ENCODE measurements at places on chromosomes 11 and 22. TPM values are rescaled to one million over a fixed set of nuclear protein-coding genes. Genes with fewer than 3 reads are reported as not detected.

Gene PANX2
- polyA plus RNA-seq, result 0.27 TPM

- DNase-seq, result peak; percentile 43
These were observed at the start of gene TPH1 for GRCh38 chr11:18046116-18046777. TPH1 (minus strand) TSS chr11:18046269; CDS start chr11:18040762, 5,507 bp downstream.

GRCh38 chr11:134662629-134663360 is 250.8 kb upstream of the B3GAT1 start:
- no peak for DNase-seq

- peak; percentile 45 for DNase-seq
These were observed 84.5 kb downstream of the ISX start for GRCh38 chr22:35150183-35151107.

- DNase-seq, result no peak
These were observed 20.5 kb downstream of the SCUBE2 start for GRCh38 chr11:9070749-9071491.

Gene OR2AG2
- not detected for polyA plus RNA-seq

DNA sequence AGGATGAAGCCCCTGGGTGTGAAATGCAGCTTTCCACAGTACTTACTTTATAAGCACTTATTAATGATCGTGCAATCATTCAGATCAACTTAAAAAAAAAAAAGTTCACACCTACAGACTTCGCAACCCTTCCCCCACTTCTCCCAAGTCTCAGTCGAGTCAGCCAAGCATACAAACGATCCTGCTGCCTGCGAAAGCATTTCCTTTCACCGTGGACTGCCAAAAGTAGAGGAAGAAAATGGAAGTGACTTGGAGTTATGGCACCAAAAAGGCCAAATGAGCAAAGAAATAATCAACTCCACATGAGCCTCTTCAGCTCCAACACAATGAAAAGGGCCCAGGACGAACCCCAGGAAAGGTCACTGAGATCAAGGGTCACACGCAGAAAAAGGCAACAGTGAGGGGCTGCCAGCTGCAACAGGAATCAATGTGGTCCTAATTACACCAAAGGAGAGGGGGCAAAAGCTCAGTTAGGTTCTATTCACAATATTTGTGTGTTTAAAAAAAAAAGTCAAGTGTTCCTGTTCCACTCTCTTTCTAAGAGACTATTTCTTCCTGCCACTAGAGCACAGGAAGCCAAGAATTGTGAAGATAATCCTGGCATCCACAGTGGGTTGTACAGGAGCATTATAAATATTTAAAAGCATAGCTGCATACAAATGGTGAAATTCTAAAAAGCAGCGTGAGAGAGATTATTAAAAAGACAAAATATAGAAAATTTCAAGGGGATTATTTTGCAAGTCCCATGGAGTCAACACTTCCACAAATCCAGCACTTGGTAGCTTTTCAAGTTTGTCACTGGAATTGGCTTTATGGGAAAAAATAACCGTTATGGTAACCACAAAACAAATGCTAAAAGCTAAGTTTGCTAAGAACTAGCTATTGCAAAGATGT is 28.4 kb downstream of the CDON start:
- no peak for DNase-seq

GRCh38 chr11:96054870-96055705 is 131.2 kb upstream of the MTMR2 start:
- no peak for DNase-seq

Gene TMEM132A
- 2.9 TPM for polyA plus RNA-seq

DNA sequence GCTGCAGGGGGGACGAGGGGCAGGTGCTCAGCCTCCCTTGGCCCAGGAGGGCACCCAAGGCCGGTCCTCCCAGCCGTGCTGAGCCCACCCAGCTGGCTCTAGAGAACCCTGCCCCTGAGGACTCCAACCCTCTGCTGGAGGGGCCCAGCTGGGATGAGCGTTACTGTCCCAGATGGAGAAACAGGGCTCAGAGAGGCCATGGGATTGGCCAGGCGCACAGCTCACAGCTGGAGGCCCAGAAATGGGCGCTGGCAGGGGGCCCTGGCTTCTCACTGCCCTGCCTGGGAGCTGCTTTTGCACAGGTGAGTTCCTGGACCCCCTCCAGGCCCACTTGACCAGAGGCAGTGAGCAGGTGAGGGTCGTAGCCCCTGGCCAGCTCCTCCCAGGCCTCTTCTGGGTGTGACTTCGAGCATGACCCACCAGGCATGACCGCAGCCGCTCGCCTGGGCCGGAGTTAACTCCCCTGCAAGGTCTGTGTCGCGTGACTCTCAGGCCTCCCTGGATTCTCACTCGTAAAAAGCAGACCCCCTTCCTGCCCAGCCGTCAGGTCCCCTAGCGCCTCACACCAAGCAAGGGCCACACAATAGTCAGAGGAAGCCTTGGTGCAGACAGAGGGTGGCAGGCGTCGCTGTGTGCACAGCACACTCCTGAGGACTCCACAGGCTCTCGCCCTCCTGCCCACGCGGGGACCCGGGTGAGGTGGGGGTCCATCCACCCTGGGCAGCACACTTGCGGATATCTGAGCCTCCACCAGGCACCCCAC is 19.7 kb upstream of the IL17REL start:
- no peak for DNase-seq

Gene WBP2NL
- 1.2 TPM for polyA plus RNA-seq

Gene PVALB
- 0.47 TPM for polyA plus RNA-seq

GRCh38 chr22:43993072-43993760 is 30.9 kb upstream of the PARVB start:
- peak; percentile 51 for DNase-seq

Gene NPAS4
- polyA plus RNA-seq, result 0.11 TPM

DNA sequence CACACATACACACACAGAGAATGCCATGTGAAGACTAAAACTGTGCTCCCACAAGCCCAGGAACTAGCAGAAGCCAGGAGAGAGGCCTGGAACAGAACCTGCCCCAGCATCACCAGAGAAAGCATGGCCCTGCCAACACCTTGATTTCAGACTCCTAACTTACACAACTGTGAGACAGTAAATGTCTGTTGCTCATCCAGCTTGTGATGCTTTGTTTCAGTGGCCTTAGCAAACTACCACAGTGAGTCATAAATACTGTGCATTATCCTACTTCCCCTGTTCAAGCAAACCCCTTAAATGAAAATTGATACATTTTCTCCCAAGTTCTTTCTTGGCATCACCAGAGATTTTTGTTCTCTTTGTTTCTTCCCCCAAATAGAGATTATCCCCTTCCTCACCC is 1539.4 kb upstream of the TENM4 start:
- no peak for DNase-seq

Gene MED19
- polyA plus RNA-seq, result 19.8 TPM

DNA sequence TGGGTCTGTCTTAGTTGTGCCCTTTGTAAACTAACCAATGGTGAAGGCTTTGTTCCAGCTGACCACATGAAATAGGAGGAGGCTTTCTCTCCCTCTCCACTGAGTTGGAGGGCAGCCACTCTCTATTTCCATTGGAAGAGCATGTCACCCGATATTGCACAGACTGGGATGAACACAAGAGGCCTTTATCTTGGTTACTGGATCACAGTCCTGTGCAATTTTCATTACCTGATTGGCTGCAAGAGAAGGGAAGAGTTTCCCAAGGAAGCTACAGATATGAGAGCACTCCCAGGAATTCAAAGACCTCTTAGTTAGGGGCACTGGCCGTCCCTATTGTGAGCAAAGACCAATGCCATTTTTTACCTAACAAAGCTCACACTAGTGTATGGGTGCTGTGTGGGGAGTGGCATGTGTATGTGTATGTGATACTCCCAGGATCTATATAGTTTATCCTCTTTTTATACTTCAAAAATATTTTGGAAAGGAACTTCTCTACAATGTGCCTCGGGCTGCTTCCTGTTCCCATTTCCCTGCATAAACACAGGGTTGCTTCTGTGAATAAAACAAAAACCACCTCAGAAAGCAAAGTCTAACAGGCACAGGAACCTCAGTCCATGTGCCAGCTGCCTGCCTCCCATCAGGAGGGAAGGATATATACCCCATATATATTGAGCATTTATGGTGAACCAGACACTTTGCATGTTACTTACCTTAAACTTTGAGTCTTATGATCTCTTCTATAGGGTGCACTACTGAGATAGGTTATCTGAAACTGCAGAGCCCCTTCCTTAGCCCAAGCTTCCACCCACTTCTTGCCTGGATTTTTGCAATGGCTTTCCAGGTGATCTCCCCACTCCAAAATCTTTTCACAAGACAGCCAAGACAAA is 126.5 kb downstream of the RASSF10 start:
- no peak for DNase-seq

Gene FSHB
- polyA plus RNA-seq, result not detected

Gene BLID
- polyA plus RNA-seq, result 0.32 TPM

DNA sequence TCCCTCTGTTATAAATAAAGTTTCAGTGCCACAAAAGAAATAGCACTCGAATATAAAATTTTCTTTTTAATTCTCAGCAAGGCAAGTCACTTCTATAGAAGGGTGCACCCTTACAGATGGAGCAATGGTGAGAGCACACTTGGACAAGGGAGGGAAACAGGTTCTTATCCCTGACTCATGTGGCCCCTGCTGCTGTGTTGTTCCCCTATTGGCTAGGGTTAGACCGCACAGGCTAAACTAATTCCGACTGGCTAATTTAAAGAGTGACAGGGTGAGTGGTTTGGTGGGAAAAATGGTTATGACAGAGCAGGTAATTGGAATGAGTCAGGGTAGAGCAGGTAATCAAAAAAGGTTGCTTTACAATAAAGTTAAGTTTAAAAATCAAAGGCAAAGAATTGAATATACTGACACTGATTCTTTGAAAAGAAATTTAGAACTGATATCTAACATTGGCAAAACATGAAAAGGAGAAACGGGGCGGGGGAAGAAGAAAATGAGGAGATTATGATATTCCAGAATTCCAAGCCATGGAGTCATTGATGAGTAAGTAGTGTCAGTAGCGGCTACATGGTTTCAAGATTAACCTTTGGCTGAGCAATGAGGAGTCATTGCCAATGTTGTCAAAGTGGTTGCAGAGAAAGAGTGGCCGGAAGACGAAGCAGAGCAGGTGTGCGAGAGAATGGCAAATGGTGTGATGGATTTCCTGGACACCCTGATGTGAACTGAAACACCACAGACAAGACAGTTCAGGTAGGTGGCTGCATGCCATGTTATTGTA is 48.4 kb upstream of the MRGPRX1 start:
- DNase-seq, result no peak

Gene ROM1
- polyA plus RNA-seq, result 15.9 TPM

DNA sequence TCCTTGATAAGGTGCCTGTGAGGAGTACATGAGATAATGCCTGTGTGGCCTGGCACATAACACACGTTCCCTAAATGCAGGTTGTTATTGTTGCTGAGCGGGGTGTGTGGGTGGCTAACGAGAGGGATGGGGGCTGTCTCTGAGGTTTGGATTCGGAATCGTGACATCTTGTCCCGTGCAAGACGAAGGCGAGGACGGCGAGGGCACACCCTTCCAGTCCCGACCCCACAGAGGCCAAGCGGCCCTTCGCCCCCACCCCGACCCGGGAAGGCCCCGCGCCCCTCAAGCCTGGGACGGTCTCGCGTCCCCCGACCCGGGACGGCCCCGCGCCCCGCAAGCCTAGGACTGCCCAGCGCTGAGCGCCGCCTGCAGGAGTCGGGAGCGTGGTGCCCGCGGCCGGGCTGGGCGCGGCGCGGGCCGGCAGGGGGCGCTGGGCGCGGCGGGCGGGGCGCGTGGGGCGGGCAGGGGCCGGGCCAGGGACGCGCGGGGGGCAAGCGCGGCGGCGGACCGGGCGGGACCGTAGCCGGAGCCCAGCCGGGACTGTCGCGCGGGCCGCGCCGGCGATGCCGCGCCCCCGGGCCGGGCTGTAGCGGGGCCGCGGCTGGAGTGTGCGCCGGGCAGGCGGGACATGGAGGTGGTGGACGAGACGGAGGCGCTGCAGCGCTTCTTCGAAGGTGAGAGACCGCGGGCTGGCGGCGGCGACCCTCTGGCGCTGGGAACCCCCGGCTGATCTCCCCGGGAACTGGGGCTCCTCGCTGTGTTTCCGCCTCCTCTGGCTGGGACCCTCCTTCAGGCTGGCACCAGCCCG is at the start of gene MYRF:
Gene MYRF, plus strand, starts transcription at position 520 of the 808 bp plus-strand sequence. Its CDS starts 109 bp downstream, at position 629.
- peak; percentile 59 for DNase-seq

- peak; percentile 11 for DNase-seq
These were observed 520.2 kb downstream of the BRD1 start for GRCh38 chr22:49307481-49307830.

- DNase-seq, result no peak
These were observed 84.6 kb downstream of the SWAP70 start for GRCh38 chr11:9748361-9748970.

- DNase-seq, result no peak
These were observed 7.6 kb downstream of the KCNJ5 start for GRCh38 chr11:128898580-128899344.

DNA sequence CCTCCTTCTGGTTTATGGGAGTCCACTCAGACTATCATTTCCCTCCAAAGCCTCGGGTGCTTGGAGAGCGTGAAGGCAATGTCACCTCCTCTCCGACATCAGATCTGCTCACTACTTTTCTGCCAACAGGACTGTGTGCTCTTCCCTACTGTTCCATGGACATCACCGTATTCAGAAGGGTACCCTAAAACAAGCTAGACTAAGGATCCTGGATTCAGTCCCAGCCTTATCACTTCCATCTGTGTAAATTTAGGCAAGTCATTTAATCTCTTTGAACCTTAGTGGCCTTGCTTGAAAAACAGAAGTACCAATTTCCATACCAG is 78.2 kb downstream of the KCNC1 start:
- DNase-seq, result no peak

DNA sequence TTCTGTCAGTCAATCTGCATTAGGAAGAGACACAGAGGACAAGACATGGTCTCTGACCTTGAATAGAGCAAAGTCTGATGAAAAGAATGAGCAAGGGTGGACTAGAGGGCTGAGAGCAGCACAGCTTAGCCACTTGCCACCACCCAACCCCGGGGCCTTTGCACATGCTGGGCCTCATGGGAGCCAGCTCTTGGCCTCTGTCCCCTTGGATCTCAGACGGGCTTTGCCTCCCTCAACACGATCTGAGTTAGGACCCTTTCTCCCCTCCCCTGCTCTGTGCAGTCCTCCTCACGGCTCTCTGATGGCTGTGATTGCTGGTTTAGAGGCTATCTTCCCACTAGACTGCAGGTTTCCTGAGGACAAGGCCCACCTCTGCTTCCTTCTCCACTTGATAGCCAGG is 131.6 kb upstream of the B3GAT1 start:
- no peak for DNase-seq

DNA sequence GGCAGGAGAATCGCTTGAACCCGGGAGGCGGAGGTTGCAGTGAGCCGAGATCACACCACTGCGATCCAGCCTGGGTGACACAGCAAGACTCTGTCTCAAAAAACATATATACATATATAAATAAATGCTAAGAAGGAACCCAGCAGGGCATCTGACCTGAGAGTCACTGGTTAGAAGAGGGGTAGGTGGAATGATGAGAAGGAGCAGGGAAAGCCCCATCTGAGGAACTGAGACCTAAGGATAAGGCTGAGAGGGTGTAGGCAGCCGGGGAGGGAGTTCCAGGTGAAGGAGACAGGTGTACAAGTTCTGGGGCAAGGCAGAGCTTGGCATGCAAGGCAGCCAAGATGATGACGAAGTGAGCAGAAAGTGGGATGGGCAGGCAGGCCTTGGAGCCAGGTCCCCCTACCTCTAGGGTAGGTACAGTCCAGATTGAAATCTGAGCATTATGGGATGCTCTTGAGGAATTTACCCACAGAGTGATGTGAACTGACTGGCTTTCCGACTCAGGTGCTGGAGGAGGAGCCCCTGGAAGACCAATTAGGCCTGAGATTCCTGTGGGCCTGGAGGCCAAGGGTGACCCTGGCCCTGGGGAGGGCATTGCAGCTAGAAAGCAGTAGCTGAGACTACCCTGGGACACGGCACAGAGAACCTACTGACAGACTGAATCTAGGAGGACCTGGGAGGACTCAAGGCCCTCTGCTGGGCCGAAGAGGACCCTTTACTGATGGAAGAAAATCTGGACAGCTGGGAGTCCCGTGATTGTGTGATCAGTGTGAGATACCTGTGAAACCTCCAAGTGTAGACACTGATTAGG is 22.8 kb downstream of the KLHL22 start:
- DNase-seq, result no peak

Gene CYB5R2
- 23.5 TPM for polyA plus RNA-seq

All from ovary (tissue), 10 donors.